ENCODE measurements at places on chromosomes 1 and 21. TPM values are rescaled to one million over a fixed set of nuclear protein-coding genes. Genes with fewer than 3 reads are reported as not detected.

DNA sequence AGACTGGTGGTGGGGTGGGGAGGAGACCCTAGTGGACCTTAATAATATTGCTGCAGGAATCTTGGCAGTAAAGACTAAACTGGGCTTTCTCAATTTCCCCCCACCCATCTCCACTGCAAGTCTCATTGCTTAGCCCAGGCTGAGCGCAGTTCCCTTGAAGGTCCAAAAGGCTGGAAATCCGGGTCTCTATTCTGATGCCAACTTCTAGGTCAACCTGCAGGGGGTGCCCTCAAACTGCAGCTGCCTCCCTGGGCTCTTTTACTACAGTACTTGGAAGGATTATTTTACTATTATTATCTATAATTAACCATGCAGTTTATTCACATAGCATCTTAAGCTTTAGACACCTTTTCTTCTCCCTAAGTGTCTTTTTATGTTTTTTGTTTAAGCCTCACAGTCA is 85.4 kb upstream of the WARS2 start:
- DNase-seq, result no peak

DNA sequence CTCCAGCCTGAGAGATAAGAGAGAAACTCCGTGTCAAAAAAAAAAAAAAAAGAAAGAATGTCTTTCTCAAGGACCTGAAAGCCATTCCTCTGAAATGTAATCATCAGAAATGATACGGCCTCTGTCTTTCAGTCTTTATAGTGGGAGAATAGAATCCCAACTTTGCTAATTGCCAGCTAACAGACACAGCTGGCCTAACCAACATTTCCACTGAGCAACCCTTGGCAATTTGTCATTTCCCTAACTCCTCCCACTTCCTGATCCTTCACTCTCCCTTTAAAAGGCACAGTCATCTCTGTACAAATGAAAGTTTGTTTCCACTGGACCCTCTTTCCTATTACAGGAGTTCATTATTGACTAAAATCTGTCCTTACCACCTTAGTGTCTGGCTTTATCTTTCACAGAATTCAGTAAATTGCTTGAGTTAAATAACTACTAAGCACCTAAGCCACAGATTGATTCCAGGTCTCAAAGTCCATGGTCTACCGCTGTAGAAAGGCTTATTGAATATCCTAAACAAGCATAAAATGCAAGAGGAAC is 4.3 kb upstream of the CBR1 start:
- no peak for DNase-seq

BLACAT1 gene
- total RNA-seq, result 0.48 TPM

DNA sequence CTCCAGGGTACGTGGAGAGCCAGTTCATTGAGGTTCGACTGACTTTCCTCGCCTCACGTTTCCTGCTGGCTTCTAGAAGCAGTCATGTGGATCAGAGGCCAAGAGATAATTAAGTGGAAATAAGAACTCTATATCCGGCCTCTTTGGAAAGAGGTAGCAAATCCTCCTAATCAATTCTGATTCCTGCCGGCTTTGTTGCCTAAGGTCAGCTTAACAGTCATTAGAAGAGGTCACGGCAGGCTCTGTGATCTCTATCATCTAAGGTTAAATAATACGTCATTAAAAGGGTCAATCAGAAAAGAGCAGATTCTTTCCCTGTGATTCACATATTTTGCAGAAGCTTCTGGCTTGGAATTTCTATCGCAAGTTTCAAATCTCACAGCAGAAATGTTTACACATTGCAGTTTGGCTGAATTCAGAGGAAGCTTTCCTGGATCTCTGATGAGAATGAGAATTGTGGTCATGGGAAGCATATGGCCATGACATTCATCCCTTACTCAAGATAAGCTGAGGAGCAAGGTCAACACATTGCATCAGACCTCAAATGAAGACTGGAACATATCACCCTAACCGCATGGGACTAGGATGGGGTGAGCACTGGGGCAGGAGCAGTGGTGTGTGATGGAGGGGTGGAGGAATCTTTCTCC is 189.4 kb downstream of the PBX1 start:
- no peak for DNase-seq

C2CD2 gene
- total RNA-seq, result 9.8 TPM

GRCh38 chr1:156781585-156782186 is 14.4 kb downstream of the PRCC start:
- no peak for DNase-seq

- DNase-seq, result no peak
Measured at GRCh38 chr1:219049501-219049900, 124.2 kb upstream of the LYPLAL1 start.

FCER1A gene
- not detected for total RNA-seq

- peak; percentile 67 for DNase-seq
Measured at GRCh38 chr1:44842862-44843655, at the start of gene PTCH2. Gene PTCH2, minus strand, starts transcription at chr1:44843253. Its CDS starts 321 bp downstream, at chr1:44842932.

GPR37L1 gene
- 0.55 TPM for total RNA-seq

DNASE2B gene
- total RNA-seq, result not detected

DNA sequence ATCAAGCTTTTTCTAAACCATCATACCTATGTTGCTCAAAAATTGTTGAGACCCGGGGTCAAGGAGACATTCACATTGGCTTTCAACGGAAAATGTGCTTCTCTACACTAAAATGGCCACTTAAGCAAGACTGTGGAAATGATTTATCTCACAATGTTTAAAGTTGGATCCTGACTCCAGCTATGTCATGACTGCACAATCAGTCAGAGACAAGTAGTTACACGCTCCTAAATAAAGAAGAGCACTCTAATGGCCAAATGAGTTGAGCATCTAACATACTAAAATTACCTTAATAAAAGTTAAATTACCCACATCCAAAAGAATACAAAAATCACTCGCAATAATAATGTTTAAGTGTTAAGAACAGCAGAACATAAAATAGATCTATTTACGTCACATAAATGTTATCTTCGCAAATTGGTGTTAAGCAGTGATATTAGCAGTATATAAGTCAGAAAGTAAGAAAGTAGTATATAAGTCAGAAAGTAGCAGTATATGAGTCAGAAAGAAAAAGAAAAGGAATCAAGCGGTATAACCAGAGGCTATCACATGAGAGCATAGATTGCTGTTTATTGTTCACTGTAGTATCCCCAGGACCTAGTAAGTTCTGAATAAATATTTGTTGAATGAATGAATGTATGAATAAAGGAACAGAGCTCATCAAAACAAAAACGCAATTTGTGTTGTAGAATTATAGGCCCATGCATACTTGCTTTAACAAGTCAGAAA is 28.4 kb downstream of the ZNF281 start:
- DNase-seq, result no peak
